ENCODE measurements at places on chromosomes 16 and 17. TPM values are rescaled to one million over a fixed set of nuclear protein-coding genes. Genes with fewer than 3 reads are reported as not detected.
A peak's percentile ranks its signal among the peaks of the same experiment; 100 is the strongest.

Gene HOXB3
- total RNA-seq = 10.8 TPM

- H3K27ac ChIP-seq = peak overlapping the region; percentile 71
- H3K27me3 ChIP-seq = no peaks in the 10 kb centered on the region
- peaks cover 26% of the 10 kb centered on the region for H3K4me1 ChIP-seq
- no peak overlapping the region for H3K4me3 ChIP-seq
- H3K36me3 ChIP-seq = no peaks in the 10 kb centered on the region
Measured at GRCh38 chr16:84928679-84929420, 82.5 kb downstream of the ZDHHC7 start.

Gene RNF213
- 115 TPM for total RNA-seq

GRCh38 chr17:8499171-8499570 lies 63.5 kb downstream of the NDEL1 start:
- no peak overlapping the region for H3K4me3 ChIP-seq
- H3K27ac ChIP-seq = no peak overlapping the region
- DNase-seq = no peak
- H3K4me1 ChIP-seq = no peaks in the 10 kb centered on the region

DNA sequence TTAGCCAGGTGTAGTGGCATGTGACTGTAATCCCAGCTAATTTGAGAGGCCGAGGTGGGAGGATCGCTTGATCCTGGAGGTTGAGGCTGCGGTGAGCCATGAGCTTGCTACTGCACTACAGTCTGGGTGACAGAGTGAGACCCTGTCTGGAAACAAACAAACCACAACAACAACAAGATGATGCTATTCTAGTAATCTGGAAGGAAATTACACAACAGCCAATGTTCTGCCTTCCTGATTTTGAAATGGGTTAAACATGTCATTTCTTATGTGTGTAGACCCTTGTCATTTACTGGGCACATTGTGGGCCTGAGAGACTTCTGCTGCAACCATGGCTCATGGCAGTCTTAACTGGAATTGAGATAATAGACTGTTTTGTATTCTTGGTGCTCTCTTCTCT lies 5.9 kb downstream of the COQ7 start:
- no peaks in the 10 kb centered on the region for H3K36me3 ChIP-seq
- no peak for DNase-seq
- peaks cover 11% of the 10 kb centered on the region for H3K4me1 ChIP-seq
- H3K4me3 ChIP-seq = no peak overlapping the region
- peak overlapping the region; percentile 20 for H3K27ac ChIP-seq

Gene NXN
- 28.4 TPM for total RNA-seq

- no peaks in the 10 kb centered on the region for H3K36me3 ChIP-seq
- peaks cover 12% of the 10 kb centered on the region for H3K4me1 ChIP-seq
- peak overlapping the region; percentile 31 for H3K4me3 ChIP-seq
- DNase-seq = no peak
- H3K27ac ChIP-seq = peak overlapping the region; percentile 53
Measured at GRCh38 chr17:49850772-49851386, 3.0 kb upstream of the TAC4 start.

GRCh38 chr17:18626152-18626870 lies 17.9 kb downstream of the TBC1D28 start:
- H3K27me3 ChIP-seq = no peaks in the 10 kb centered on the region
- no peaks in the 10 kb centered on the region for H3K36me3 ChIP-seq
- H3K27ac ChIP-seq = no peak overlapping the region
- H3K4me1 ChIP-seq = no peaks in the 10 kb centered on the region
- DNase-seq = no peak

Measured in tibial nerve (tissue), 4 donors.